Cortex of kidney (tissue), 1 donor: ENCODE measurements at places on chromosomes 7 and 10.

DNA sequence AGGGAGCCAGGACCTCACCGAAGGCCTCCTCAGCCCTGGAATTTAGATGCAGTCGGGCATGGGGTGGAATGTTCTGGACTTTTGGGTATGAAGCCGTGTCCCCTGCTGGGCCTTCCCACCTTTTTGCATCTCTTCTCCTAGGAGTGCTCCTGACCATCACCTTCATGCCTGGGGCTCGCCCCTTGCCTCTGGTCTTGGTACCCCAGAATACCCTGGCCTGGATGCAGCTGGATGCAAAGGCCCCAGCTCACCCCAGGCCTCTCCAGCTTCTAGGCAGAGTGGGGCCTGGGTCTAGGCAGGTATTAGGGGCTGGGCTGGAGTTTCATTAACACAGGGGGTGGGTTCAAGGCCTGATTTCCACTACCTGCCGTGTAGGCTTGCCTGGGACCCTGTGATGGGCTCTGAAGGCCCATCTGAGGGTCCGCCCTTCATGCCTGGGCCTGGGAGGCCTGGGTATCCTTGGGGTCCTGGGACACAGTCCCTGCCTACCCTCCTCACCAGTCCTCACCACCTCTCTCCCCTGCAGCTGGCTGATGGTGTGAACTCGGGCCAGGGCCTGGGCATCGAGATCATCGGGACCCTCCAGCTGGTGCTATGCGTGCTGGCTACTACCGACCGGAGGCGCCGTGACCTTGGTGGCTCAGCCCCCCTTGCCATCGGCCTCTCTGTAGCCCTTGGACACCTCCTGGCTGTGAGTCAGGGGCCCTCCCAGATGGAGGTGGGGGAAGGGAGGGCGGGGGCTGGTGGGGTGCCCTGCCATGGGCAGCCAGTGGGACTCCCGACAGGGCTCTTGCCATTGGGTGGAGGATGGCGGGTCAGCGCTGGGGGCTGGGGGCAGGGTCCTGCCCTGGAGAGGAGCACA is 10.1 kb downstream of the AQP1 start:
- no peak for DNase-seq

- DNase-seq: no peak
These were observed 130.0 kb upstream of the TMEM72 start for GRCh38 chr10:44781131-44781530.

DNA sequence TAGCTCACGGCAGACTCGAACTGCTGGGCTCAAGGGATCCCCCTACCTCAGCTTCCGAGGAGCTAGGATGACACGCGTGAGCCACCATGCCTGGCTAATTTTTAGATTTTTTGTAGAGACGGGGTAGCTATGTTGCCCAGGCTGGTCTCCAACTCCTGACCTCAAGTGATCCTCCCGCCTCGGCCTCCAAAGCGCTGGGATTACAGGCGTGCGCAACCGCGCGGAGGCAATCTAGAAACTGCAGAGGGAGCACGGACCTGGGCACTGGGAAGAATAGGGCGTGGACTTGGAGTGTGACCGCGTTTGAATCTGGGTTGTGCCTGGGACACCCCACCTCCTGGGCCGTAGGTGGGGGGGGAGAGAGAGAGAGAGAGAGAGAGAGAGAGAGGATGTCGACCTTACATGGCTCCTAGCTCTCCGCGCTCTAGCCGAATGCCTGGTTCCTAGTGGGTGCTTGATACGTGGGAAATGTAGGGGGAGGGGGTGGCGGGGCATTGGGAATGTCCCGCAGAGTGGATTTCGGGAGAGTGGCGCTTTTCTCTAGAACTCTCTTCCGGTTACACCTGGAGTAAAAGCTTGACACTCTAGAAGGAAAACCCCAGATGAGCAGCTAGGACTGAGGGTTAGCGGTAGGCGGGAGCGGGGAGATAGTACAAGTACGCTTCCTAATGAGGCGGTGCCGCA is 1.2 kb upstream of the MAP3K8 start:
- no peak for DNase-seq

- DNase-seq: no peak
These were observed 35.2 kb upstream of the KLF6 start for GRCh38 chr10:3820255-3820654.

DNA sequence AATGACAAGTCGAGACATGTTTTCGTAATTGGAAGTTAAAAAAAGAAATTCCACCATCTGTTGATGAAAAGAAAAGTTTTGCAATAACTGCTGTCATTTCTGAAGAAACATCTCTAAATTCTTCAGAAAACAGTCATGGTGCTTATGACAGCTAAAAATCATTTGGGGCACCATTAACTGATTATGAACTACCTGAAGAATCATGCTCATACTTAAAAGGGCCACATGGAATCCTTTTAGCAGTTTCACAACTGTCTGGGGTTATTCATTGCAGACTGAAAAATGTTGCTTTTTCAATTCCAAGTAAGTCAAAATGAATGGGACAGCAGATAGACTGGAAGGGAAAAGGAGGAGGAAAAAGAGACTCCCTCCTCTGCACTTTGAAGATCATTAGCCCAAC is 134.2 kb downstream of the CHN2 start:
- DNase-seq: no peak

GRCh38 chr10:69650589-69651261 is 20.7 kb downstream of the FAM241B start:
- no peak for DNase-seq

- no peak for DNase-seq
These were observed 1.9 kb upstream of the PPP1R35 start for GRCh38 chr7:100438172-100438571.

GRCh38 chr10:122821808-122822207 is 23.8 kb downstream of the CUZD1 start:
- no peak for DNase-seq

DNA sequence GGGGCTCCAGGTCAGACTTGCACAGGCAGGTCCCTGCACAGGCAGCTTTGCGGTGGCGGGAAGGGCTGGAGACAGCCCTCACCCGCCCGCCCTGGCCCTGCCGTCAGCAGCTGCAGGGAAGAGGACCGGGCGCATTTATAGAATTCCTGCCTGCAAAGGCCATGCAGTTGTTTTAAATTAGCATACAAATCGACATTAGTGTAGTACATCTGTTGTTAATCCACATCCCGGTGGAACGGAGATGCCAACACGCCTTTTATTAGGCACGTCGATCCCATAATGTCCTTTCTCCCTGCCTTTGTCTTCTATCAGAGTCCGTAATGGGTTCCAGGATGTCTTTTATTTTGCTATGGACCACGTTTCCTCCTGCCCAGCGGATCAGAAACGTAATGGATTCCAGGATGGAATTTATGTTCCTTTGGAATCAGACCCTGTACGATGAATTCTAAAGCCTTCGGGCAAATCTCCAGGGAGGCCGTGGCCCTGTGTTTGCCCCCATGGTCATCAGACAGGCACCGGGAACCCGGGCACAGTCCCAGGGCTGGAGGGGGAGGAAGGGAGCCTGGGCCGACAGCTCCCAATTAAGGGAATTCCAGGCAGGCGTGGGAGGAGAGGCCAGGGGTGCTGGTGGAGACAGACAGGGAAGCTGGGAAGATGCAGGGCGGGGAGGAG is 123.9 kb downstream of the COL26A1 start:
- no peak for DNase-seq

DNA sequence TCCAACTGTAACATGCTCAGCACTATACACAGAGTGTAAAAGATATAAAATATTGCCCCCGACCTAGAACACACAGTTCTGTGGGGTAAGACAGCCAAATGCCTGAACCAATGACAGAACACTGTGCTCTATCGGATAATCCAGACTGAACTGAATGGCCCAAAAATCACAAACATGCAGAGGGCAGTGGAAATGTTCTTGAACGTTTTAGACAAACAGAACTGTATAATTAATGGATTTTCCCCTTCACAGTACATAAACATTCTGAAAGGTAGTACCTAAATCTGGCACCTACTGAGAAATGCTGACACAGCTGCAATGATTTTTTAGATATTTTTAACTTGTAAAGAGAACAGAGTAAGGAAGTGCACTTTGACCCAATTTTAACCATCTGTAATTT is 33.4 kb downstream of the PARD3 start:
- no peak for DNase-seq

- no peak for DNase-seq
These were observed 174.4 kb downstream of the ELFN1 start for GRCh38 chr7:1844336-1844950.

DNA sequence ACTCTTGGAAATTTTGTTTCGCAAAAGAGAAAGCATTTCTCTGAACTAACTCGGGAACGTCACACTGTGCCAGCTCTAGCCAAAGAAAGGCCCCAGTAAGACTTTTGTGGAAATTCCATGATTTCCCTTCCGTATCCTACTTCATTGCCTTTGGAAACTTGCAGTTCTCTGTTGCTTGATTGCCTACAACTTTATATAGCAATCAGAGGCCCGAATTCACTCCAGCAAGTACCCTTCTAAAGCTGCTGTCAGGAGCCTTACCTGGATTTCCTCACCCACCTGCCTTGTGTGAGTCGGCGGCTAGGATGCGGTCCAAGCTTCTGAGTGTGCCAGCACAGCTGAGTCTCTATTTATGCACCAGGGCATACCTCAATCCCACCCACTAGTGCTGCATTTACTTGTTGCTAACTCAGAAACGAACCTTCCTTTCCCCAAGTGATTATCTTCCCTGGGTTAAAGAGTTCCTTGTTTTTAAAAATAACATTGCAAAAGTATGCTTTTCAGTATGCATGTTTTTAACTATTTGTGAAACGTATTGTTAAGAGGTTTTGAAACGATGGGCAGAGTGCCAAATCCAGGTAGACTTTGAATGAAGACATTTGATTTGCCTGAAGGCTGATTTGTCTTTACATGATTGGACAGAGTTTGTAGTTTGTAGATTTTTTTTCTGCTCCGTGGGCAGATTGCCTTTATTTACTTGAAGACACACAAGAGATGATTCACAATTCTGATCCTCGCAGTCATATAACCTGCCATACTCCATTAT is at the start of gene AGR2:
AGR2 (minus strand) TSS at position 326 of the 766 bp plus-strand sequence. CDS start 3,203 bp downstream, outside the sequence.
- no peak for DNase-seq

DNA sequence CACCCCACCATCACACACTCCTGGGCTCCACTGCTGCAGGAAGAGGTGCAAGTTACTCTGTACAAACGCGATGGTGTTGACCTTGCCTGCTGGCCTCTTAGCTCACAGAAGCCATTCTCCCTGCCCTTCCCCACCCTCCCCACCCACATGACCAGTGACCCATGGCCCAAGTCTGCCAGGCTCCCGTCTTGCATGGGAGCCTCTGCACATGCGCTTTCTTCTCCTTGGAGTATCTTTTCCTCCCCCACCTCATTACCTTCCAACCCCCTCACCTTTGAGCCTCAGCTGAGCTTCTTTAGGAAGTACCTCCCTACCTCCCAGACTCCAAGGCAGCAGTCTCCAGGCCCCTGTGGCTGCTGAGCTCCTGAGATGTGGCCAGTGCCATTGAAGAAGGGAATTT is 337.7 kb upstream of the ZNF32 start:
- DNase-seq: no peak

DNA sequence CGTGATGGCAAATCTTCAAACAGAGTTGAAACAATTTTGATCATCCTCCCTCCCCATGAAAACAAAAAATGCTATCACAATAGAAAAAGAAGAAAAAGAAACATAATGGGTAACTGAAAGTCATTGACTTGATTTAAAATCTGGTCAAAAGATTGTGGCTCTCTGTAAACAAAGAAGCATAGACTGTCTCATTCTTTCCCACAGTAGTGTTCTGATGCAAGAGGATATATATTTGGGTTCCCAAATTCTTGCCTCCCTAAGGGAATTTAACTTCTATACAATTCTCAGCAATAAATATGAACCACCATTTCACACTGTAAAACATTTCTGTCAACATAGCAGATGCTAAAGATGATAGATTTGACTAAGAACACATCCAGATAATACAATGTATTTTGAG is 32.8 kb upstream of the MEOX2 start:
- no peak for DNase-seq

- DNase-seq: no peak
These were observed 17.3 kb downstream of the MLXIPL start for GRCh38 chr7:73606801-73607691.

GRCh38 chr10:131667561-131667960 is 233.2 kb upstream of the PPP2R2D start:
- no peak for DNase-seq

DNA sequence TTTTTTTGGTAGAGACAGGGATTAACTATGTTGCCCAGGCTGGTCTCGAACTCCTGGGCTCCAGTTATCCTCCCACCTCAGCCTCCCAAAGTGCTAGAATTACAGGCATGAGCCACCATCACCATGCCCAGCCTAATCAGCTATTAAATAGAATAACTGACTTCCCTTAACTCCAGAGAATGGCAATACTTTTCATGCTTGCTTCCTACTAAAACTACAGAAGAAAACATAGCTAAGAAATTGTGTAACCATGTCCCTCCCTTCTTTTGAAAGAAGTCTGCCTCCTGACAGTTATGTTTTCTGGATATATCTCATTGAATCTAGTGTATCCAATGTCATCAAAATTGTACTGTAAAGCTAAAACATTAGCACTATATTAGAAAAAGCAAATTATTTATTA is 95.6 kb downstream of the KMT2C start:
- no peak for DNase-seq

- DNase-seq: no peak
These were observed 362.4 kb downstream of the CNTNAP2 start for GRCh38 chr7:146479040-146479439.
